HT-29 (cell line): ENCODE measurements at places on chromosomes 2 and 18. TPM values are rescaled to one million over a fixed set of nuclear protein-coding genes. Genes with fewer than 3 reads are reported as not detected.

DNAJC5G gene
- total RNA-seq = not detected in 2 replicates

ADCYAP1 gene
- total RNA-seq = not detected in 2 replicates

PCARE gene
- total RNA-seq = not detected in 2 replicates

BCL2 gene
- 0.05 and 0.36 TPM in 2 replicates for total RNA-seq

ASXL3 gene
- total RNA-seq = not detected in 2 replicates

- DNase-seq = no peak
These were observed 36.2 kb downstream of the ATOH8 start for GRCh38 chr2:85790032-85790431.

GRCh38 chr2:175677880-175678279 is 324.2 kb downstream of the LNPK start:
- DNase-seq = no peak

GRCh38 chr2:62806231-62806630 is 100.7 kb downstream of the EHBP1 start:
- DNase-seq = no peak

GRCh38 chr2:4174796-4175195 is 471.4 kb downstream of the DCDC2C start:
- no peak for DNase-seq

- no peak for DNase-seq
These were observed 45.8 kb upstream of the TANC1 start for GRCh38 chr2:158922601-158923000.

DNA sequence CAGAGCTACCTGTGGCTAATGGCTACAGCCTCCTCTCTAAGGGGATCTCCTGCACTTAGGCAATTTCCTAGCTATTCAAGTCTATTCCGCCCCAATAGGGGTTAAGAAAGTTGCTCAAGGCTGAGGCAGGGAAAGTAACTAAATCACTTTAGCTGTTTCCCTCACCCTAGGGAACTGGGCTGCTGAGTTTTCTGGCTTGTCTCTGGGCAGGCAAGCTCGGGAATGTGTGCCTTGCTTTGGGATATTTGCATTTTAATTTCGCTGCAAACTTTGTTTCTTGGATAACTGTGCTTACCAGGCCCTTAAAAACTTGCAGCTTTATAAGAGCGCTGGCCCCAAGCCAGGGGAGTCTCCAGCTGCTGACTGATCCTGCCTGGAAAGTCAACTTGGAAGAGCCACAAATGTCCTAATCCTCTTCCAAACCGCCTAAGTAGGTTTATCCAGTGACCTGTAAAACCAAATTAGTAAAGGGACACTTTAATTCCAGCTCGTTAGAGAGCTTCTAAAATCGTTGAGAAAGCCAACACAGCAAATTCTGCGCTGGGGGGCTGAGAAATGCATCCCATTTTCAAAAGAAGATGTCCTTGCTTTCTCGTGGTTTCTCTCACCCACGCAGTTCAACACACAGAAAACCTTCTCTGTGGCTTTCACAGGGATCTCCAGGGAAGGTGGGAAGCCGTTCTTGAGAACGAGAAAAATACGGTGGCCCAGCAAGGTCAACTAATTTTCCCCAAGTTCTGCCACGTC is 59.5 kb upstream of the SP3 start:
- DNase-seq = no peak

DNA sequence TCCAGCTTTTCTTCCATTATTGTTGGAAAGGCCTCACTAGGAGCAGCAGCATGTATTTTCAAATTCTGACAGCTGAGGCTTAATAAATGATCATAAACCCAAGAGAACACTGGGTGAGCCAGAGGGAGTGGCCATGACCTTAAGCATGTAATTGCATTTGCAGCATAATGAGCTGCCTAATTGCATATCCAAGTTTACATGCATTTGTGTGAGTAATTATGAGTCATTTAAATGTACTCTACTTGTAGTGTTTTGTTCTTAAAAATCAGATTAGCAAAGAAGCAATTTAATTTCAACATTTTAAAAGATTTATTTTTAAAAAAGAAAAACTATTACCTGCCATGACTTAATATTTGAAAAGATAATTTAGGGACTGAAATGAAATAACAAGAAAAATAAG is 74.8 kb downstream of the NOL10 start:
- no peak for DNase-seq

DNA sequence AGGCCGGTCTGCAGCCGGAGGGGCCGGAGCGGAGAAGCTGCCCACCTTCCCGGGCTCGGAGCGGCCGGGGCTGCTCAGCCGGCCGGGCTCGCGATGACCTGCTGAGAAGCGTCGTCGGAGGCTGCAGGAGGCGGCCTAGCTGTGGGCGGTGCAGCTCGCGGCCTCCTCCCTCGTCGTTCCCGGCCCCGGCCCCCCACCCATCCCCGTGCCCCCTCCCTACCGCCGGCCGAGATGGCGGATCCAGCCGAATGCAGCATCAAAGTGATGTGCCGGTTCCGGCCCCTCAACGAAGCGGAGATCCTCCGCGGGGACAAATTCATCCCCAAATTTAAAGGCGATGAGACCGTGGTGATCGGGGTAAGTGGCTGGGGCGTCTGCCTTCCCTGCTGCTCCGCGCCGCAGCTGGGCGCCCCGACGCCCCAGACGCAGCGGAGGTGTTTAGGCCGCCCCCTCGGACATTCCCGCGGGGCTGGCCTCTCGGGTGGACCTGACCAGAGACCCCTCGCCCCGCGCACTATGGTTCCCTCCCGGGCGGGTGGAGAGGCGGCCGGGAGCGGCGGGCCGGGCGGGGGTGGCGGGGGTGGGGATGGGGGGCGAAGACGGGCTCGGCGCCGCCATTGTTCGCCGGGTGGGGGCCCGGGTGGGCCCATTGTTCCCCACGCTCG is 492 bp downstream of the KIF5C start:
- DNase-seq = no peak
